ENCODE measurements at places on chromosomes 16 and 17. TPM values are rescaled to one million over a fixed set of nuclear protein-coding genes. Genes with fewer than 3 reads are reported as not detected.
A peak's percentile ranks its signal among the peaks of the same experiment; 100 is the strongest.

SLC12A3 gene
- total RNA-seq: not detected

ENPP7 gene
- not detected for total RNA-seq

MT1E gene
- total RNA-seq: 98.8 TPM

PYDC1 gene
- total RNA-seq: not detected

PRAC2 gene
- total RNA-seq: not detected

WNT3 gene
- total RNA-seq: 5.9 TPM

DNA sequence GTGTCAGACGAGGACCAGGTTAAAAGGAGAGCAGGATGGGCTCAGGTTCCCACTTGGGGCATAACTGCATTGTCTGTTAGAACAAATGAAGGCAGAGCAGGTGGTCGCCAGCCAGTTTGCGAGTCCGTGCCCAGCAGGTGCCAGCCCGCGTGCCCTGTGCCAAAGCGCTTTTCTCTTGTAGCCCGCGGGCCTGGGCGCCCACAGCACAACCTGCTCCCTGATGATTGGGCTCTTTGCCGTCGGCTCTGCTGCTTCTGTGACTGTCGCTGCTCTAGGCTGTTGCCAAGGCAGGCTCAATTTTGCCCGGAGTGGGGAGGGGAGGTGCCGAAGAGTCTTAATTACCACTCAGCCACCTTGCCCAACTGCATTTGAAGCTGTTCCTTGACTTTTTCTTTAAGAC, 21.1 kb downstream of the KNOP1 start:
- no peak for ATAC-seq

GRCh38 chr16:9053006-9053601, 38.3 kb upstream of the HAPSTR1 start:
- ATAC-seq: no peak

GRCh38 chr16:57735755-57736418, at the start of gene KATNB1:
TSS of gene KATNB1 (plus strand) at chr16:57735770. CDS start at chr16:57737244, 1,474 bp downstream.
- peak; percentile 24 for ATAC-seq

DNA sequence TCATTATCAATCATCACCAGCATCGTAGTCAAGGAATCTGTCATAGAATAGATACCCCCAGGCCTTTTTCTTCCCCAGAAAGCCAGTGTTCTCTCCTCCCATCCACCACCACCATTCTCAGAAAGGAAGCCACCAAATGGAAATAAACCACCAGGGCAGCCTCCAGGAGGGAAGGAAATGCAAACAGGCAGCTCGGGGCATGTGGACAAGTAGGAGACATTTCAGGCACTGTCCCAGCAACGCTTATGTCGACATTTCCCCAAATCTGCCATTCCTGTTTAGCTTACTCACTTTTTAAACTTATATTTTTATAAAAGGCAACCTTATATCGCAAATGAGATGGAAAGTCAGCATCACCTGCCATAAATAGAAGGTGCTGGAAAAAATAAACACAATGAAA, 15.8 kb downstream of the EMP2 start:
- no peak for ATAC-seq

DNA sequence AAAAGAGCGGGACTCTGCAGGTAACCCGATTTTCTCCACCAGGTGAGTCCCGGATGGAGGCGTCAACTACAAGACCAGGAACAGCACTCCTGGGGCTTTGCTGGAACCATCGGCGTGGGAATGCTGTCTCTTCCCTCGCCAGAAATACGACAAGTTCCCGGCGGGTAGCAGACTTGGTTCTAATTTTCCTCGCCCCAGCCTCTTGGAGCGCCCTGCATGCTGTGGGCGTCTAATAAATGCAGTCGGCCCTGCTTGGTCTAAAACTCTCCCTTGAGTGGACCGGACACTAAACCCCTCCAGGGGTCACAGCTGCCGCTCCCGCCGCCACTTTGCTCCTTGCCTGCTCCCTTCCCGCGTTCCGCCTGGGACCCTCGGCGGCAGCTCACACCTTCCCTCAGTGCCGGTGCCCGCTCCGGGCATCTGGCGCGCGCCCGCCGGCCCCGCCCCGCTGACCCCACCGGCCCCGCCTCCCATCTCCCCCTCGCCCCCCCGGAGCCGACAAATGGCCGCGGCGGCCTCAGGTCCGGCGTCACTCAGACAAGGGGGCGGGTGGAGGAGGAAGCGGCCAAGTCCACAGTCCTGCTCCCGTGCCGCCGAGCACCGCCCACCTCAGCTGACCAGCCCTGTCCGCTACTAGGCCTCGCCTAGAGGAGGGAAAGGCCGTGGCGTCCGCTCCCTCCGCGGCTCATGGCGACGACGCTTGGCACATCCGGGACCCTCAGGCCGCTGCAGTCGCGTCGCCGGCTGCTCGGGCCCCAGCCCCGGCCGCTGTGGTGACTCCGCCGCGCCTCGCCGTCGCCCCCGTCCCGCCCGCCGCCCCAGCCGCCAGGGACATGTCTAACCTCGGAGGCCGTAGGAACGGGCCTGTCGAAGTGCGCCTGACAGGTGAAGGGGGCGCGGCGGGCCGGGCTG, 65.8 kb downstream of the KPNA2 start:
- ATAC-seq: peak; percentile 97

DNA sequence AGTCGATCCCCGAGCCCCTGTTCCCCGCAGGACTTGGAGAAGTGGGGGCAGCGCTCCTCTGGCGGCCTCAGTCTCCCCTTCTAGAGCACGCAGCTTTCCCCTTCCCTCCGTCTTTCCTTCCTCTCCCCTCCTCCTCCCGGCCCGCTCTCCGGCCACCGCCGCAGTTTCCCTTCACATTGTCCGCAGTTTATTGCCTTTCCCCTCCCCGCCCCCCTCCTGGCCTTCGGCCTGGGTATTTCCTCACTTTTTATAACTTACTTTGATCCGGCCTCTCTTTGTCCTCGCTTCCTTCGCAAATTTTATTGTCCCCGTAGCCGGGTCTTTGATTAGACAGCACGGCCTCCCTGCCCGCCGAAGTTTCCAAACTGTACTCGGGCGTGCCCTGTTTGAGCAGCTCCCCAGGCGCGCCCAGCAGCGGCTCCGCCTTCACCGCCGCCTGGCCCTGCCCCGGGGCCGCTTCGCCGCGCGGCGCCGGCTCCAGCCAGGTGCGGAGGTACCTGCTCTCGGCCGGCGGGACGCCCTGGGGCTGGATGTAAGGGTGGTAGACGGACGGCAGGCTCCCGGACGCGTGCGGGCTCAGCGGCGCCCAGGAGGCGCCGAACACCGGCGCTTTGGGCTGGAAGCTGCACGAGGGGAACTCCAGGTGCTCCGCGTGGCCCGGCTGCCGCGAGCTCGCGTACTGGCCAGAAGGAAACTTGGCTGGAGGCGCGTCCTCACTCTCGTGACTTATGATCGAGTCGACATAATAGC, 488 bp downstream of the HOXB9 start:
- ATAC-seq: peak; percentile 68

- ATAC-seq: no peak
Measured at GRCh38 chr17:75006653-75007052, 5.8 kb upstream of the MRPL58 start.
